ENCODE measurements at places on chromosomes 3 and 15.

- no peak for DNase-seq
Measured at GRCh38 chr3:123447749-123448517, 957 bp downstream of the ADCY5 start.

DNA sequence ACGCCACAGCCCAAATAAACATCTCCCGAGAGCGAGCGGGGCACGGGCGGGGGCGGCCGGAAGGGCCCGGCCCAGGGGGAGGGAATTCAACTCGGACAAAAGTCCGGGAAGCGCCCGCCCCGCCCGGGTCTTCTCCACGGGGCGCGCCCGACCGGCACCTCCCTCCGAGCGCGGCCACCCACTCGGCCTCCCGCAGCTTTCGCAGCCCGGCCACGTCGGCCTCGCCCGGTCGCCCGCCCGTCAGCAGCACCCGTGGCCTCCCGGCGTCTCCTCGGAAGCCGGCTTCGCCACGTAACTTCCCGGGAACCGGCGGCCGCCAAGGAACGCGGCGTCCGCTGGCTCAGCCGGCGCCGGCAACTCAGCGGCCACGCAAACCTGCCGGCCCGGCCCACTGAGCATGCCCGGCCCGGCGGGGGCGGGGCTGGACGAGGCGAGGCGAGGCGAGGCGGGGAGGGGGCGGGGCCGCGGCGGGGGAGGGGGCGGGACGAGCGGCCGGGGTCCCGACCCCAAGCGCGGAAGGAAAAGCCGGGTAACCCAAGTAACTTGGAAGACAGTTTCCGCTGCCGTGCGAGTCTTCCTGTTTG is at the start of gene TJP1:
TSS of gene TJP1 (minus strand) at position 369 of the 584 bp plus-strand sequence. CDS start 440 bp downstream, outside the sequence.
- DNase-seq, result peak; percentile 27

DNA sequence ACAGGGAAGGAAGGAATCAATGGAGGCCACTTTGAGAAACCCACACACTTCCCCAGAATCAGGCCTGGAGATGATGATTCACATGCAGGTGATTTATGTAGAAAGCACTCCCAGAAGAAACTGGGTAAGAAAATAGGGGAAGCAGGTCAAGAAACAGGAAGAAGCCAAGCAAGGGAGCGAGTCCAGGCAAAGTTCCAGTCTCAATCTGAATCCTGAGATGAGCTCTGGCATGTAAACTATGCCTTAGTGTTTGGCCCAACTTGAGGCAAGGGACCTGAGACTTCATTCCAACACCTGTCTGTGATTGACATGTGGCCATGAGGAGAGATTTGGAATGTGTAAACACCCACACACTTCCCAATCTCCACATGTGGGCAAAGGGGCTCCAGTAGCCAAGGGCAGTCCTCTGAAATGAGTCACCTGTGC is 61.6 kb upstream of the CTNNB1 start:
- DNase-seq, result no peak

DNA sequence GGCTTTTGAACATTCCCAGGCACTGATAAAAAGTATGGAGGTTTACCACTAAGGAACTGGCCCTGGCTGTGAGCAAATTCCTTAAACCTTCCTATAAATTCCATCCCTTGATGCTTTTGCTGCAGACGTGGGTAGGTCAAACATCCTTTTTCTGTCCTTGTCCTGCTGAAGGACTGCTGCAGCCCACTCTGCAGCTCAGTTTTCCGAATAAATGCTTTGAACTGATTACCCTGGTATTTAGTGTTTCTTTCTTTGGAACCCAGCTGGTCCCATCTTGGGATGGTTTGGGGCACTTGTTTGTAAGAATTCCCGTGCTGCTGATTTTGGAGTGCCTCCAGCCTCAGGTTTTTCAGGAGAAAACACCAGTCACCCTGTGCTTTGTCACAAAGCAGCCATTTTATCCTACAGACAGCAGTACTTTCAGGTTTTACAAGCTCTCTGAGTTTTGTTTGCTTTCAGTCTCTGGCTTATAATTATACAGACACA is 815.9 kb downstream of the VGLL3 start:
- DNase-seq, result no peak

GRCh38 chr3:175535351-175535750 is 676.2 kb downstream of the NAALADL2 start:
- DNase-seq, result no peak

Data from NCI-H446 treated with DMSO at 0.1 percent for 48 hours (cell line).